IMR-90 (cell line): ENCODE measurements at places on chromosomes 12 and 14. TPM values are rescaled to one million over a fixed set of nuclear protein-coding genes. Genes with fewer than 3 reads are reported as not detected.

Gene ARID2
- total RNA-seq: 27.5 and 28.1 TPM in 2 replicates

Gene CLEC4A
- 0.28 TPM in 1 of 2 replicates, not detected in the other for total RNA-seq

Gene AREL1
- 38.3 and 39.3 TPM in 2 replicates for total RNA-seq

Gene TOMM20L
- total RNA-seq: not detected in 2 replicates

Gene ANO2
- total RNA-seq: 0.28 TPM in 1 of 2 replicates, not detected in the other

Gene DPF3
- total RNA-seq: 32.8 and 48.9 TPM in 2 replicates

Gene CACNA2D4
- total RNA-seq: 0.18 and 0.28 TPM in 2 replicates

Gene KRT75
- not detected in 2 replicates for total RNA-seq
